ENCODE measurements at places on chromosomes 4 and X. TPM values are rescaled to one million over a fixed set of nuclear protein-coding genes. Genes with fewer than 3 reads are reported as not detected.

- DNase-seq, result no peak
Measured at GRCh38 chr4:186592445-186592844, 37.1 kb upstream of the MTNR1A start.

ETDB gene
- not detected for polyA plus RNA-seq

DNA sequence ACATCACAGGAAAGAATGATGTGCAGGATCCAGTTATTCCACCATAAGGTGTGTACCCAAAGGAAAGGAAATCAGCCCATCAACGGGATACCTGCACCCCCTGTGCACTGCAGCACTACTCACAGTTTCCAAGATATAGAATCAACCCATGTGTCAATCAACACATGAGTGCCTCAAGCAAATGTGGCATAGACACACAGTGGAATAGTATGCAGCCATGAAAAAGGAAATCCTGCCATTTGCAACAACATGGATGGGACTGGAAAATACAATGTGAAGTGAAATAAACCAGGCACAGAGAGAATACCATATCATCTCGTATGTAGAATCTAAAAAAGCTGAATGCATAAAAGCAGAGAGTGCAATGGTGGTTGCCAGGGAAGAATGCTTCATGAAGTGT is 53.3 kb downstream of the DHRSX start:
- DNase-seq, result no peak

- no peak for DNase-seq
Measured at GRCh38 chr4:81807386-81807785, 335.7 kb upstream of the RASGEF1B start.

GRCh38 chr4:3098346-3098745 is 23.9 kb downstream of the HTT start:
- DNase-seq, result no peak

- no peak for DNase-seq
Measured at GRCh38 chr4:42608551-42608950, 48.4 kb downstream of the ATP8A1 start.

ADAM29 gene
- 0.16 TPM for polyA plus RNA-seq

DNA sequence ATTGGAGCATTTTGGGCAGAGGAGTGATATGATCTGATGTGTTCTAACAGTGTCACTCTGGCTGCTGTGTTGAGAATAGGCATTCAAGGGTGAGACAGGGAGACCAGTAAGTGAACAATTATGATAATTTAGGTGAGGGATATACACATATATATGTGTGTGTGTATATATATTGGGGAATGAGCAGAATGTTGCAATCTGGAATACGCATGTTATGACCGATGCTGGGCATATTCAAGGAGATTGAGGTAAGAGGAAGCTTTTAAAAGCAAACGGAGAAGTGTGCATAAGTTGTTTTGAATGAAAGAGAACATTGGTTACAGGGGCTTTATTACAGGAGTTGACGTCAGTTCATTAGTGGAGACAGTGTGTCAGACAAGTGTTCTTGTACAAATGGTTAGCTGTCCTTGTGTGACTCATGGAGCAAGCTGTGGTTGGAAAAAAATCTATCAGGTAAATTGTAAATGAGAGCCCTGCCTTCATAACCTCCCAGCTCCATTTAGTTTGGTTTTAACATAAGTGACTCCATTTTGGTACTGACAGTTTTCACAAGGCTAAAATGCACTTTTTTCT is 442.5 kb upstream of the LCORL start:
- no peak for DNase-seq

MMGT1 gene
- 28.4 TPM for polyA plus RNA-seq

- peak; percentile 12 for DNase-seq
Measured at GRCh38 chrX:145405012-145405411, 157.7 kb downstream of the SPANXN1 start.

IL15 gene
- 1.2 TPM for polyA plus RNA-seq

STARD8 gene
- polyA plus RNA-seq, result 14.4 TPM

NSUN7 gene
- polyA plus RNA-seq, result 19.1 TPM

CXCL11 gene
- polyA plus RNA-seq, result 0.36 TPM

- DNase-seq, result no peak
Measured at GRCh38 chr4:169164669-169165415, 105.9 kb downstream of the SH3RF1 start.

- DNase-seq, result no peak
Measured at GRCh38 chr4:3421470-3421869, 20.3 kb upstream of the HGFAC start.

HEPH gene
- 30.7 TPM for polyA plus RNA-seq

TLR1 gene
- 4.5 TPM for polyA plus RNA-seq

DNA sequence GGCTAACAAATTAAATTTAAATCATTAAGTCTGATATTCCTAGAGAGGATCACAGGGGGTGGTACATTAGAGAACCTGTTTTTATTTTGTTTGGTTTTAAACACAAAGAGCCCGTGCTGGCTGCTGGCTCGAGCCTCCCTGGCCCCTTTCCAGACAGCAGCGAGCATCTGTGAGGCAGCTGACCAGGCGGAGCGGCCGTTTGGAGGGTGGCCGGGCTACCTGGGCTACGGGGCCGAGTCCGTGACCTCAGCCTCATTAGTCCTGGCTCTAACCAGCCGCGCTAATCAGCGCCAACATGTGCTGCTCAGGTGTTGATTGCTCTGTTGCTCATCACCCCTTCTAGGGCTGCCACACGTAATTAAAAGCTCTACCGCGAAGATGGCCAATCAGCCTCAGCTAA is 35.3 kb downstream of the DCTD start:
- DNase-seq, result no peak

DNA sequence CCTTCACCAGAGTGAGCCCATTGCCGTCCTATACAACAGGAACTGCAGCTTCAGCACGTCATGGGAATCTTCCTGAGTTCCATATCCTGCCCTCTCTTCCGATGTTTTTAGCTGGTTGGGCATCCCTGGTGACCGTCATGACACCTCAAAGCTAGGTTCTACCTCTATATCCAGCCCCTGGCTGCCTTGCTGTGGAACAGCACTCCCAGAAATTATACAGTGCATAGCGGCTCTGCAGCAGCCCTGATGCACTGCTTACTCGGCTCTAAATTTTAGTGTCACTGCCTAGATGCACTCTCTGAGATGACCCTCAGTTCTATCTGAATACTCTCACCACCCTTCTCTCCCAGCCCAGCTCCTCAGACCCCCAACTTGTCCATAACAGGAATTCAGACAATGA is 44.3 kb downstream of the ARHGEF38 start:
- no peak for DNase-seq

DNA sequence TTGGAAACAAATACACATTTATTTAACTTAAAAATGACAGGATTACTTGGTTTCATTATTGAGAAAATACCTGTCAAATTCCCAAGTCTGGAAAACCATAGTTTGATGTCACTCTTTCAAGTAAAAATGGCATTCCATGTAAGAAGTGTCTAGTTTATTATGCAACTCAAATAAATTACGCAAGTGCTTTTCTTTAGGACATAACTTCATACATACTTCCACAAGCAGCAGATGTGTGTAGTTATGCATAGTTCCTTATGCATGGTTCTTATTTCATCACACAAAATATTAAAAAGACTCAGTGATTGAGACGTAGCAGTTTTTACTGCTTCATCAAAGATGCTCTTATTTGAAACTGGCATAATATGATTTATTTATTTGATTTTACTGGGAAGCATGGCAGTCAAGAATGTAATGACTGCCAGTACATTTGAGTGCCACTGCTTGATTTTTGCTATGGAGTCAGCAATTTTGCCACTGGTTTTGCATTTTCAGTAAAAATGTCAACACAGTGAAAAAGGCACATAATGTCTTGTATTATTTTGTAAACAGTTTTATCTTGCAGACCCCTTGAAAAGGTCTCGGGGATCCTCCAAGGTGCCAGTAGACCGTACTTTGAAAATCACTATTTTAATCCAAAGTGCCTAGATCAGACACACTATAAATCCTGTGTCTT is 62.1 kb downstream of the CLCN3 start:
- no peak for DNase-seq

DNA sequence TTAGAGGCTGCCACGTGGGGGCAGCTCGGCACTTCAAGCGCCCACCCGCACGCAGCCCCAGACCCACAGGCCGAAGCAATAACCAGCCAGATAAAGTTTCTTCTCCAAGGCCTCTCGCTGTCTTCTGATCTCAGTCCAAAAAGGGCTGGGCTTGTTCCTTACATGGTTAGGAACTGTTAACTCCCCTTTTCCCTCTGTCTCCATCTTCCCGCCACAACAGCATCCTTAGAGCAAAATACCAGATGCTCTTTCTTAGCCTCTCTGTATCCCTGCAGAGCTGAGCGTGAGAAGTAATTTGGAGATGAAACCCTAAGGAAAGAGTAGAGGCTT is 23.4 kb upstream of the KIAA1210 start:
- DNase-seq, result no peak

Measured in right lung (tissue), 10 donors.